Type B pancreatic cell (in vitro differentiated cells): ENCODE measurements at places on chromosomes 5 and 9. TPM values are rescaled to one million over a fixed set of nuclear protein-coding genes. Genes with fewer than 3 reads are reported as not detected.

DNA sequence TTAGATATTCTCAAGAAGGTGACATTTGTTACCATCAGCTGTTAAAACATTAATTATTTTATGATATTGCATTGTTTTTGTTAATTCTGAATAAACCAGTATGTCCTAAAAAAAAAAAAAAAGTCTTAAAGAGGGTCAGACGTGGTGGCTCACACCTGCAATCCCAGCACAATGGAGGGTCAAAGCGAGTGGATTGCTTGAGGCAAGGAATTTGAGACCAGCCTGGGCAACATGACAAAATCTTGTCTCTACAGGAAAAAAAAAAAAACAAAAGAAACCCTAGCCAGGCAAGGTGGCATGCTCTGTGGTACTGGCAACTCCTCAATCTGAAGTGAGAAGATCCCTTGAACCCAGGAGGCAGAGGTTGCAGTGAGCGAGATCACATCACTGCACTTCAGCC, 46.8 kb downstream of the CYLC2 start:
- no peak for DNase-seq
- no peaks in the 10 kb centered on the region for H3K36me3 ChIP-seq

DNA sequence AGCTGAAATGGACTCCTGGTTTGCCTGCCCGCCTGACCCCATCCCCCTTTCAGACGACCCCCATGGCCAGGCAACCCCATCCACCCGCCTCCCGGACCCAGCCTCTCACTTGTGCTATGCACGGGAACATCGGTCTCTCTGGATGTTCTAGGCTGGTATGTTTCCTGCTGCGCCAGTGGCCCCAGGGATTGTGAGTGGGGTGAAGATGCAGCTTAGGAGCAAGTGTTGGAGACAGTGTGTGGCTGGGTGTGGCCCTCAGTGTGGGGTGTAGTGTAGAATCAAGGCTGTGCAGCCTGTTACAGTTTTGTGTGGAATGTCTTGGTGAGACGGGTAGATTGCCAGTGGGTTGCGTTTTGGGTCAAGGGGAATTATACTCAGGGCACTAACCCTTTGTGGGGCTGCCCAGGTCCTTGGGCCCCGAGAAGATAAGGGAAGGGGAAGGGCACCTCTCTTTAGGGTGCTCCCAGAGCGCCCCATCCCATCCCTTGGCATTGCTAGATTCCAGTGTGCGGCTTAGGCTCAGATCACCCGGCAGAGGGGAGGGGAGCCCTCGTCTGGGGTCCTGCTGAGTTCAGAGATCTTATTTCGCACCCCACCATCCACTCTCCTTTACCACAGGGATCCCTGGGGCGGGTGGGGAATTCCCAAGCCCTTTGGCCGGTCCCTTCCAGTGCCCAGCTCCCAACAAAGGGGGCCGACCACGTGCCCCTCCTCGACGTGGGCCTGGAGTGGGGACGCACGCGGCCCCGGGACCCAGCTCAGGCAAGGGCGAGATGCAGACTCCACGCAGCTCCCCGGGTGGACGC, 4.6 kb downstream of the IER5L start:
- H3K4me1 ChIP-seq = peaks cover 26% of the 10 kb centered on the region
- no peaks in the 10 kb centered on the region for H3K27me3 ChIP-seq
- peak overlapping the region; percentile 68 for H3K27ac ChIP-seq
- H3K4me3 ChIP-seq = peak overlapping the region; percentile 85
- no peaks in the 10 kb centered on the region for H3K36me3 ChIP-seq

PCDHA1 gene
- 0.45 TPM in 1 of 2 replicates, not detected in the other for total RNA-seq

LCNL1 gene
- not detected in 2 replicates for total RNA-seq
